Activated CD4-positive, alpha-beta T cell treated with anti-CD3 and anti-CD28 coated beads for 36 hours (primary cell): ENCODE measurements at places on chromosomes 13 and 19. TPM values are rescaled to one million over a fixed set of nuclear protein-coding genes. Genes with fewer than 3 reads are reported as not detected.

CEACAM16 gene
- not detected for total RNA-seq

ZNF208 gene
- total RNA-seq: 2.7 TPM

OR4F17 gene
- total RNA-seq: not detected

IRGC gene
- not detected for total RNA-seq

WDR62 gene
- 14.3 TPM for total RNA-seq

SERP2 gene
- 0.63 TPM for total RNA-seq
